ENCODE measurements at places on chromosomes 3 and 15. TPM values are rescaled to one million over a fixed set of nuclear protein-coding genes. Genes with fewer than 3 reads are reported as not detected.

HPS3 gene
- 23.7 TPM for polyA plus RNA-seq

MOBP gene
- 0.24 TPM for polyA plus RNA-seq

ABI3BP gene
- polyA plus RNA-seq, result 0.08 TPM

ZBTB47 gene
- polyA plus RNA-seq, result 2.8 TPM

NDUFB4 gene
- polyA plus RNA-seq, result 382 TPM

DZIP1L gene
- polyA plus RNA-seq, result 9.0 TPM

GRCh38 chr3:23312866-23313265 is 109.7 kb downstream of the UBE2E2 start:
- no peak overlapping the region for H3K27ac ChIP-seq
- H3K36me3 ChIP-seq, result 0 out of 2 replicates have a peak, but pooled peaks cover 2% of the 10 kb centered on the region
- no peak for DNase-seq

- H3K4me3 ChIP-seq, result no peak overlapping the region
- DNase-seq, result no peak
- H3K27ac ChIP-seq, result no peak overlapping the region
- no peaks in the 10 kb centered on the region for H3K4me1 ChIP-seq
Measured at GRCh38 chr3:145422556-145422955, 738.4 kb downstream of the PLOD2 start.

GRCh38 chr3:186002884-186003472 is 65.2 kb upstream of the TRA2B start:
- H3K4me3 ChIP-seq, result no peak overlapping the region
- H3K4me1 ChIP-seq, result no peaks in the 10 kb centered on the region
- H3K27me3 ChIP-seq, result no peaks in the 10 kb centered on the region
- H3K36me3 ChIP-seq, result no peaks in the 10 kb centered on the region

- no peak overlapping the region for H3K27ac ChIP-seq
- H3K4me1 ChIP-seq, result no peaks in the 10 kb centered on the region
- H3K27me3 ChIP-seq, result no peaks in the 10 kb centered on the region
- no peak overlapping the region for H3K4me3 ChIP-seq
Measured at GRCh38 chr15:75065467-75065850, 42.1 kb downstream of the PPCDC start.

GRCh38 chr3:22951910-22952309 is 251.2 kb upstream of the UBE2E2 start:
- no peak for DNase-seq
- no peaks in the 10 kb centered on the region for H3K4me1 ChIP-seq
- H3K4me3 ChIP-seq, result no peak overlapping the region
- H3K36me3 ChIP-seq, result no peaks in the 10 kb centered on the region
- H3K27me3 ChIP-seq, result no peaks in the 10 kb centered on the region

GRCh38 chr3:31823184-31823583 is 157.9 kb downstream of the OSBPL10 start:
- H3K4me1 ChIP-seq, result no peaks in the 10 kb centered on the region
- no peak overlapping the region for H3K27ac ChIP-seq
- no peak for DNase-seq
- no peaks in the 10 kb centered on the region for H3K36me3 ChIP-seq
- H3K4me3 ChIP-seq, result no peak overlapping the region
- no peaks in the 10 kb centered on the region for H3K27me3 ChIP-seq

DNA sequence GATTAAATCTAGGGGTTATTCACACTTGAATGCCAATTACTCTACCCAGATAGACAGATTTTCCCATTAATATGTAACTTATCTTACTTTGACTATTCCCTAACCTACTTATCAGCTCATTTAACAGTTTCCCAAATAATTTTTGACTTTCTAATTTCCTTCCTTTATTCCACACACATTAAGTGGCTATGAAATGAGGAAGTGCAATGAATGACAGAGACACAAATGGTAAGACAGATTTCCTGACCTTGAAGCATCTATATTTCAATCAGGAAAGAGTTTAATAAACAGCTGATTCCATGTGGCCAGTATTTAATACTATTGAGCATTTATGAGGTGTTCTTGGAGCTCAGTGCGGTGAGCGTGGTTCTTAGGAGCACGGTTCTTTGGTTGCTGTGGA is 78.8 kb downstream of the SLC7A14 start:
- H3K4me1 ChIP-seq, result no peaks in the 10 kb centered on the region
- DNase-seq, result no peak
- no peak overlapping the region for H3K4me3 ChIP-seq
- H3K27me3 ChIP-seq, result no peaks in the 10 kb centered on the region
- H3K36me3 ChIP-seq, result no peaks in the 10 kb centered on the region
- no peak overlapping the region for H3K27ac ChIP-seq

- H3K4me1 ChIP-seq, result no peaks in the 10 kb centered on the region
- no peak for DNase-seq
- H3K36me3 ChIP-seq, result no peaks in the 10 kb centered on the region
- no peak overlapping the region for H3K4me3 ChIP-seq
Measured at GRCh38 chr3:155572085-155572484, 172.8 kb downstream of the PLCH1 start.

DNA sequence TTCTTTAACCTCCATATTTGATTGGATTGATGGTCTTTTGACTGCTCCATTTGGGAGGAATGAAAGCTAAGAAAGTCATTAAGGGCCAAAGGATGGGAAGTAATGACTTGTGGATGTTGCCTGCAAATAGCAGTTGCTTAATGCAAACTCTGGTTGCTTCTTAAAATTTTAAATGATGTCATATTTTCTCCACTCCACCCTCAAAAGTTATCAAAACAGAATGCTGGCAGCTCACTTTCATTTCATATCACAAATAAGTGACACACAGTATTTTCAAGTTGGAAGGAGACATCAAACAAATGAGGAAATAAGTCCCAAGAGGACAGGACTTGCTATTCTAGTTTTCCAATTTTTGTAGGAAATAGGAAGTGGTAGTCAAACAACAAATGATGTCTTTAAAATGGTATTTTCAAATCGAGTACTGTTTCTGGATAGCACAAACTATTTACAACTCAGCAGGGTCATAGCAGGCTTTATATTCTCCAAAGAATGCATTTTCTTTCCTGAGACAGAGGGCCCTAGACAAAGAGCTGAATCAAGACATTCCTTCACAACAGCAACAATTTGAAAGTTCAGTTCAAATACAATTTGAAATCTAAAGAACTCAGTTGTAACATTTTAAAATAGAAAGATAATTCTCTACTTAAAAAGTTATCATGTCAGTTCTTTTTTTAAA is 165.1 kb upstream of the UBE2E1 start:
- H3K4me3 ChIP-seq, result no peak overlapping the region
- H3K4me1 ChIP-seq, result peaks cover 7% of the 10 kb centered on the region
- DNase-seq, result no peak

DNA sequence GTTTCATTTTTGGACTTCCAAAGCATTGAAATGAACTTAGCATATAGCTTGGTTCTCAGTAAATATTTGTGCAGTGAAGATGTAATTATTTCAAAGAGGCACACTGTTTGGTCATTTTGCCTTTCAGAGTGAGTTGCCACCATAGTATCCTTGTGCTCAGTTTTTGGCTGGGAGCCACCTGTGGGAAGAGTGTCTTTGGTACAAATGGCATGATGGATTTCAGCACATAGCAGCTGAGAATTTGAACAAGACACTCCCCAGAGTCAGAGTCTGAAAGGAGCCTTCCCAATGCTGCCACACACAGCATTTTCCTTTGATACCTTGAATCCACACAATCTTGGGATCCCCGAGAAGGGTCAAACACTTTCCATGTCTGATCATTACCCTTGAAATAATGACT is 897.2 kb upstream of the ARPP21 start:
- H3K4me3 ChIP-seq, result no peak overlapping the region
- no peak for DNase-seq
- no peak overlapping the region for H3K27ac ChIP-seq
- no peaks in the 10 kb centered on the region for H3K36me3 ChIP-seq

- no peak for DNase-seq
- H3K27ac ChIP-seq, result no peak overlapping the region
- H3K4me1 ChIP-seq, result peaks cover 9% of the 10 kb centered on the region
- no peak overlapping the region for H3K4me3 ChIP-seq
Measured at GRCh38 chr15:39167164-39168058, 413.5 kb upstream of the THBS1 start.

DNA sequence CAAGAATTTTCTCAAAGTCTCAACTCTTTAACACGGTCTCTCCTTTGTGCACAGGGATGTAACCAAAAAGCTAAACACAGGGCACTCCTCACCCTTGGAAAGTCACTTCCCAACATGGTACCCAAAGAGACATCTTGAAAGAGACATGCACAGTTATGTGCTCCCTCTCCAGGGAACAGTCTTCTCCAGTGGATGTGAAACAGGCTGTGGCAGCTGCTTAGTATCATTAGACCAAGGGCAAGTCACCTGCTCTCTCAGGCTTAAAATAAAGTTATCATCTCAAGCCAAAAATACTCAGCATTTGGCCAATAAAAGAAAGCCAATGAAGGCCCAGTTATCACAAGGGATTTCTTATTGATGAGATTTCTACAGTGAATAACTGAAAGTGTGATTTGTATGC is 128.3 kb downstream of the WDR76 start:
- no peaks in the 10 kb centered on the region for H3K36me3 ChIP-seq
- peaks cover 6% of the 10 kb centered on the region for H3K4me1 ChIP-seq

- no peaks in the 10 kb centered on the region for H3K4me1 ChIP-seq
- H3K27ac ChIP-seq, result no peak overlapping the region
- no peak overlapping the region for H3K4me3 ChIP-seq
- peaks cover 71% of the 10 kb centered on the region for H3K36me3 ChIP-seq
Measured at GRCh38 chr15:92979011-92979701, 79.0 kb downstream of the CHD2 start.

GRCh38 chr15:78715434-78715833 is 74.4 kb upstream of the CHRNB4 start:
- no peaks in the 10 kb centered on the region for H3K27me3 ChIP-seq
- DNase-seq, result no peak
- H3K4me1 ChIP-seq, result no peaks in the 10 kb centered on the region
- no peak overlapping the region for H3K27ac ChIP-seq

GRCh38 chr3:31848163-31848818 is 132.8 kb downstream of the OSBPL10 start:
- no peak overlapping the region for H3K27ac ChIP-seq
- no peaks in the 10 kb centered on the region for H3K27me3 ChIP-seq
- H3K36me3 ChIP-seq, result no peaks in the 10 kb centered on the region
